CD4-positive, alpha-beta T cell treated with Interleukin-6 for 4 hours (primary cell): ENCODE measurements at places on chromosomes 12 and 14.

- DNase-seq: no peak
Observed at GRCh38 chr12:82524641-82525040, 162.1 kb upstream of the TMTC2 start.

DNA sequence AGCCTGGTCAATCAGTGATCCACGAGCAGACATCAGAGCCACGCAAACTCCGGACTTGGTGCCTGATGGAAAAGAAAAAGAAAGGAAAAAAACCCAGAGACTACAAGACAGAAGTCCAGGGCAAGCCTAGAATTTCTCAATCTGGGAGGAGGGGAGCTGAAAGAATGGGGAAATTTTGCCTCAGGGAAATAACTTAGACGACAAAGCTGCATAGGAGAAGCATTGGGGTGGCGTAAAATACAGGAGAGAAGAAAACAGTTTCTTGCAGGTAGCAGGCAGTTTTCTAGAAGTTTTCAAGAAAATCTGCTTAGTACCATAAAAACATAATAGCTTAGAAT, 2.6 kb upstream of the SLC11A2 start:
- no peak for DNase-seq

DNA sequence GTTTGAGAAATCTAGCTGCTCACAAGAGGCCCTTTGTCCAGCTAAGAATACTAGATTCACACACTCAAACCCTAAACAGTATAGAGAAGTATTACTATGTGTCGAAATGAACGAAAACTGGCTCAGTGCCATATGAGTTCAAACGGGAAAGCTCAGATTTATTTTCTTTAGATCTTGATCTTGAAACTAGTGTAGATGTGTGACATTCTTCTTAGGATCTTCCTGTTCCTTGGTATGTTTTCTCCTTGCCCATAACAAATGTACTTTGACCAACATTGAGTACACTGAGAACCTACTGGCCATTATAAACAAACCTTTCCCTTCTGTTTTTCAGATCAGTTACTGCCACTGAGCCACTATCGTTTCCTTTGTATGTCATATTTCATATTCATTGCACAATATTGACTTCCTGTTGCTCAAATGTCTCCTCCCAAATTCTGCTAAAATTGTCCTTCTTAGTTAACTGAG, 21.3 kb downstream of the MYBPC1 start:
- no peak for DNase-seq

- no peak for DNase-seq
Observed at GRCh38 chr14:100022772-100023451, 42.3 kb upstream of the EVL start.

- no peak for DNase-seq
Observed at GRCh38 chr12:34108405-34108803, 86.1 kb downstream of the ALG10 start.

- DNase-seq: no peak
Observed at GRCh38 chr12:67047634-67048033, 221.5 kb upstream of the CAND1 start.

DNA sequence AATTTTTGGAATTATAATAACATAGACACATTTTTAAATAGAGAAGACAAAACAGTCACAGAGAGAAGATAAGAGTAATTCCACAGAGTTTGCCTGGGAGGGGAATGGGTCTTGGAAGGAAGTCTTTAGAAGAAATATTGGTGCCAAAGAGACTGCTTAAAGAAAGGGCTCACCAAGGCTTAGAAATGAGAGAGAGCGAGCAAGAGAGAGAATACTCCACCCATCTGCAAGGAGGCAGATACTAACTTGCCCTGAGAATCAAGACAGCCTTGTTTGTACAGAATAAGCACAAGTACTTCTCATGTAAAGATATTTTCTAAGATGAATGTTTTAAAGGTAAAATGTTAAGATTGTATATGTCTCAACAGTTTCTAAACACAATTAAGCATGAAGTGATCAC, 165.5 kb downstream of the SLC38A4 start:
- DNase-seq: no peak

- no peak for DNase-seq
Observed at GRCh38 chr14:96978525-96979272, 181.5 kb downstream of the VRK1 start.

DNA sequence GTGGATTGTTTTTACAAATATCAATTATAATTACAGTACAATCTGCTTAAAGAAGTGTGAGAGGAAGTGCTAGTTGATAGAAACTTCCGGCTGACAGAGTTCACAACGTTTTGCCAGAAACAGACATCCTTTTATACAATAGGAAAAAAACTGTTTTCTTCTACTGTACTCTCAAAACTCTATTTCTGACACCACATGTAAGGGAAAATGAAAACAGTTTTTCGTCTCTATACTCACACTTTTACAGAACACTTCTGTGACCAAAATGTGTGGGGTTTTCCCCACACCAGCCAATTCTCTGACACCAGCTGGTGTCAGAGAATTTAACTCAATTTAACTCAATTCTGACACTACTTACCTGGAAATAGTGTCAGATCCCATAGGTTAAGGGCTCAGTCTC, 24.2 kb upstream of the HIF1A start:
- DNase-seq: peak; percentile 47

DNA sequence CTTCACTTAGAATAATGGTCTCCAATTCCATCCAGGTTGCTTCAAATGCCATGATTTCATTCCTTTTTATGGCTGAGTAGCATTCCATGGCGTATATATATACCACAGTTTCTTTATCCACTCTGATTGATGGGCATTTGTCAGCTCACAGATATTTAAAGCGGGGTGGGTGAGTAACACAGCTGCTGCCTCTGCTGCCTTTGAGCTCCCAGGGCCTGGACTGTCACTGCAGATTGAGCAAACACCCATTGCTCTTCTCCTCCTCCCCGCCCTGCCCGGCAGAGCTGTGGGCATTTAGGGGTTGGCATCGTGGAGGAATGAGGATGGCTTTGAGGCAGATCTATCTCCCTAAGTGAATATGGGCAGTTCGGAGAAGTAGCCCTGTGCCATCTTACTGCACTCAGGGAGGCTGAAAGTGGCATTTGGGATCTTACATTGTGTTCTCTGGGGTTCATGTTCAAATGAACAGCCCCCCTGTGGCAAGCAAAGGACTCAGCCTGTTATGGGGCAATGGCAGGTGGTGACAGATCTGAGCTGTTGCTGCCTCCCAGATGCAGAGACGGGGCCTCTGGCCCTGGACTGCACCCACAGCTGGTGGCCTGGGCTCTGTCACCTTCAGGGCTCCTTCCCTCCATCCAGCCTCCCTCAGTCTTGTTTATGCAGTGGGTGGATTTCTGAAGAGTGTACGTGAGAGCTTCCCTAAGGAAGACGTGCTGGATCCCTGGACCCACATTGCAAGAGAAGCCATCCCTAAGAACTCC, 4.9 kb downstream of the RFLNA start:
- DNase-seq: no peak

GRCh38 chr14:49895480-49895879, 2.6 kb downstream of the ARF6 start:
- DNase-seq: no peak

- no peak for DNase-seq
Observed at GRCh38 chr12:5577741-5578140, 145.8 kb downstream of the NTF3 start.

- no peak for DNase-seq
Observed at GRCh38 chr14:54221971-54222370, 174.8 kb upstream of the CDKN3 start.

DNA sequence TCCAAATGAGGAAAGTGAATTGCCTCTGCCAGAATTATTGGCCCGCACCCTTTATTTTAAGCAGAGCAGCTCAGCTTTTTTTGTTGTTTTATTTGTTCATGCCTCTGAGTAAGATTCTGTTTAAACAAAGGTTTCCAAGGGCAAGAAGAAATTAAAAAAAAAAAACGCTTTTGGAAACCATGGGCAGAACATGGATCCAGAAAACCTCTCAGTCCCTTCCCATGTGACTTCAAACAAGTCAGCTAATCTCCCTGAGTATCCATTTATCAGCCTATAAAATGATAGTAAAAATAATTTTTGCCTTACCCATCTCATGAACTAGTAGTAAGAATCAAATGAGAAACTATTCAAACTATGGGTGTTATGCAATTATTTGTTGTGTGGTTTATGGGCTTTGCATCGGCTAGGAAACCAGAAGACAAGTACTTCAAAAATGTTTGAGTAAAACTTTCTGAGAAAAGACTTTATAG, 27.6 kb downstream of the KITLG start:
- DNase-seq: no peak

- DNase-seq: no peak
Observed at GRCh38 chr12:68416826-68417225, 84.7 kb upstream of the MDM1 start.

DNA sequence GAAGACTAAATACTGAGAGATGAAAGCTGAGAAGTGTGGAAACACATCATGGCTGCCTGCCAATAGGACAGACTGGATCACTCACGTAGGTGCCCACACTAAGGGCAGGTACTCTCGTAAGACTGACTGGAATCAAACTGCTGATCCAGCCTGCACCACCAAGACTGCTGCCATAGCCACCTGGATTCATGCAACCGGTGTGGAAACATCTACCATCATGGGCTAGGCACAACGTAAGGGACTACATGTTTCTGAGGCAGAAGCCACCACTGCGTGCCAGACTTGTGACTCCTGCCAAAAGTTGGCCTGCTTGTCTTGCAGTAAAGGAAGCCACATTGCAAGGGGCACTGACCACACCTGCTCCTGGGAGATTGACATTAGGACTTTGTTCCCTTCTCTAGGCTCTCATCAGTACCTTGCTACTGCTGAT, 3.8 kb downstream of the POMT2 start:
- DNase-seq: no peak
